HEK293T (cell line): ENCODE measurements at places on chromosomes 12 and 14.

DNA sequence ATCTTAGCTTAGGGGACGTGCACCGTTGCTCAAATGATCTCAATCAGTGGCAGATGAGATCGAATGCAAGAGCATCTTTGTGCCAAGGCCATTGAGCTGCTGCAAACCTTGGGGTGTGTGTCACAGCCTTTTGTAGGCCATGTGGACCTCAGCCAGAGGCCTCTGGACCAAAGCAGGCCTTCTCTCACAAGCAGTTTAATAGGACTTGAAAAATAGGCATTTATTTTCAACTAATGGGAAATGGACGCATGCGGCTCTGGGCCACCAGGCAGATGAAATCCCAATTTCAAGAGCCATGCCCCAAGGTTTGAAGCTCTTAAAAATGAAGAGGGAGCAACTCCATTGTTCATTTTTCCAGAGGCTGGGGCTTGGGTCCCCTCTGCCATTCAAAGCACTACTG is 87.3 kb downstream of the TTC7B start:
- DNase-seq = no peak

DNA sequence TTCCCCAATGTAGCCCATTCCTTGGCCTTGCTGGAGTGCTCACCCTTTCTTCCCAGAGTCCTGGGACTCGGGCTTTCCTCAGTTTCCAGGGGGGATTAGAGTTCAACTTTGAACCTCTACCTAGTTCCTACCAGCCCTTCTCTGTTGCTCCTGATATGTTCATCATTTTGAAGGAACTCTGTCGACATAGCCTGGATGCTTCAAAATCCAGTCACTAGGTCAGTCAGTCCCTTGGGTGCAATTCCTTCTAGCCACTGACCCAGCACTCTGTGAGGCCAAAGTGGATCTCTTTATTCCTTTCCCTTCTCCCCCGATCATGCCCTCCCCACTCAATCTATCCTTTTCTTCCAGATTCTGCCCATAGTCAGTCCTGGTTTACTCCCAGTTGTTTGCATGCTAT is 72.3 kb upstream of the TMCC3 start:
- no peak for DNase-seq

DNA sequence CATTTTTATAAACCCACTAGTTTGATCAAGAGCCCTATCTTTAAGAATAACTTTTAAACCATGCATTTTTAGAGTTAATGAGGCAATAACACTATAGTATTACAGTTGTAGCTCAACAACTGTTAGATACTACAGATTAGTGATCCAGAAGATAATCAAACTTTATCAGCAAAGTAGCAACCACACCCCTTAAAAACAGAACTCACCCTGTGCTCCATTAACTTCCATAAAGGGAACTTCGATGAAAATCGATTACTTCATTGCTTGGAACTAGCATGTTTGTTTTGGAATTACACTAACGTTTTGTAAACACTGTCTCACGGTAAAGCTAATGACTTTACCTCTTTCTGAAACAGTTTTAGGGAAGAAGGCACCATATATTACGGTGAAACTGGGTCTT is 1.4 kb downstream of the SGPP1 start:
- no peak for DNase-seq

DNA sequence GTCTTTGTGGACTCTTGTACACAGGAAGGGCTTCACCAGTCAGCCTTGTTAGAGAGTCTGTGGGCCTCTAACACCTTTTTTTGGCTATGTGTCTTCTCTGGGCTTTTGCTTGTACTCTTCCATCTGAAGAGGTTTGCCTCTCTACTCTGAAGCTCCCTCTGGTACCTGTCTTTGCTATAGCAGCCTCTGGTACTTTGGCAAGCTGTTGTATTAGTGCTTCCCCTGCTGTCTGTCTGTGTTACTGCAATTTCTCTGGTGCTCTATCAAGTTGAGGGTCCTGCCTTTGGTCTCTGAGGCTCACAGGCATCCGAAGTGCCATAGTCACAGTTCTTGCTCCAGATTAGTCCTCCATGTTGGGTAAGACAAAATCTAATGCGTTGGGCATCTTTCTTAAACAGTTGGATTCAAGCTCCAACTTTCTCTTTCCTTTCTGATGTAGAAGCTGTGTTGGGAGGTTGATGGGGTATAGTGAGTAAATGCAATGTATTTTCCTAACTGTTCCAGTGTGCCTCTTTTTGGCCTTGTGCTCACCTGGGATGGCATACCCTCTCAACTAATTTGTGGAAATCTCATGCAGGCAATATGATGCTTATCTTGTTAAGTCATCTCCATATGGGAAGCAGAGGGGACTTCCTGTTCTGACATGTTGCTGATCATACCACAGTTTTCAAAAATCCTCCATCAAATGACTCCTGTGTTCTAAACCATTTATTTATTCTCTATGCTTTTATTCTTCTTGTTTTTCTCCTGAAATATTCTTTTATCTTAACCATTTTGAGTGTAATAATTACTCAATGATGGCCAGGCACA is 88.8 kb downstream of the ATF7IP start:
- peak; percentile 57 for DNase-seq

DNA sequence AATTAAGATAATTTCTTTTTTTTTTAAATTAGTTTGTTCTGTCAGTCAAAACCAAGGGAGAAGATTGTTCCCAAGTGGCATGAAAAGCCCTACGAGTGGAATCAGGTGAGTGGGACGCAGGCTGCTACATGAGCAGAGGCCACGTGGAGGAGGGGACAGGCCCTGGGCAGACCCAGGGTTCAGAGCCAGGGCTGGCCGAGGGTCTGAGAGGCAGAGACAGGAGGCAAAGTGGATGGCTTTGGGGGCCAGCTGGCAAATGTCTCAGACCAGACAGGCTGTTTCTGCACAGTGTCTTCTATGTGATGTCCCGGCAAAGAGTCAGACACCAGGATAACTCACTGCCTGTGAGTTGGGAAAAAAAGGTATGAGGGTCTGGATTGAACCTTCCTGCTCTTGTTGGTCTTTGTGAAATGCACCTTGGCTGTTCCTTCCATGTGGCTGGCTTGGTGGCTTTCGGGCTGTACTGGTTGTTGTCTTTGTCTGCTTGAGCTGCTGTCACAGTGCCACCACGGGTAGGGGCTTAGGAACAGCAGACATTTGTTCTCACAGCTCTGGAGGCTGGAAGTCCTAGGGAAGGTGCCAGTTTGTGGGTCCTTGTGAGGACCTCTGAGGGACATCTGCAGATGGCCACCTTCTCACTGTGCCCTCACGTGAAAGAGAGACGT is 35.8 kb upstream of the ASPG start:
- no peak for DNase-seq
